CD4-positive, alpha-beta T cell treated with Interleukin-6 at 100 ng/mL for 8 hours (primary cell): ENCODE measurements at places on chromosomes 12 and 14.
A peak's percentile ranks its signal among the peaks of the same experiment; 100 is the strongest.

GRCh38 chr12:114685869-114686268 is 1.9 kb upstream of the TBX3 start:
- no peak for DNase-seq

DNA sequence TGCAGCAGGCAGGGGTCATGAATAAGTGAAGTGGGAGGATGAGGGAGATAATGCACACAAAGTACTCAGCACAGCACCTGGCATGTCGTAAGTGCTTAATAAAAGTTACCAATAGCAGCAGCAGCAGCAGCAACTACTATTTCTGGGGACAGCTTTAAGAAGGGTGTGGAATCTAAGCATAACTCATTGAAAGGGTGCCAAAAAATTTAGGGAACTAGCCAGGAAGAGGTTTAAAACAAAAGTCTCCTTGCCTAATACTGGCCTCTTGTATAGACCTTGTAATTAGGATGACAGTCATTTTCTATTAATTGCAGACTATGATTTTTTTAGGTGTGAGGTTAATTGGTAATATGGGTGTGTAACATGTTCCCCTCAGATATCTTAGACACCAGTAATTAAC is 179.9 kb downstream of the PTPN11 start:
- DNase-seq = no peak

- DNase-seq = no peak
Measured at GRCh38 chr14:32399920-32400319, 70.8 kb downstream of the AKAP6 start.

DNA sequence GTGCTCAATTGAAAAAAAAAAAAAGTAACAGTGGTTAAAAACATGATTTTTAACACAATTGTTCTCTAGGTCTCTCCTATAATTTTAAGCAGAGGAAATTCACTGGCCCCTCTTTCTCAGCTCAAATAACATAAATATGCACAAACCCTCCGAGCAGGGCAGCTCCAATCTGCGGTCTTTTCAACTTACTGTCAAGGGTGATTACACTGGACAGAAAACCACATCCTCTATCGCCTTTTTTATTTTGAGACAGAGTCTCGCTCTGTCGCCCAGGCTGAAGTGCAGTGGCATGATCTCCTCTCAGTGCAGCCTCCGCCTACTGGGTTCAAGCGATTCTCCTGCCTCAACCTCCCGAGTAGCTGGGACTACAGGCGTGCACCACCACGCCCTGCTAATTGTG is 16.5 kb upstream of the GABARAPL1 start:
- DNase-seq = no peak

DNA sequence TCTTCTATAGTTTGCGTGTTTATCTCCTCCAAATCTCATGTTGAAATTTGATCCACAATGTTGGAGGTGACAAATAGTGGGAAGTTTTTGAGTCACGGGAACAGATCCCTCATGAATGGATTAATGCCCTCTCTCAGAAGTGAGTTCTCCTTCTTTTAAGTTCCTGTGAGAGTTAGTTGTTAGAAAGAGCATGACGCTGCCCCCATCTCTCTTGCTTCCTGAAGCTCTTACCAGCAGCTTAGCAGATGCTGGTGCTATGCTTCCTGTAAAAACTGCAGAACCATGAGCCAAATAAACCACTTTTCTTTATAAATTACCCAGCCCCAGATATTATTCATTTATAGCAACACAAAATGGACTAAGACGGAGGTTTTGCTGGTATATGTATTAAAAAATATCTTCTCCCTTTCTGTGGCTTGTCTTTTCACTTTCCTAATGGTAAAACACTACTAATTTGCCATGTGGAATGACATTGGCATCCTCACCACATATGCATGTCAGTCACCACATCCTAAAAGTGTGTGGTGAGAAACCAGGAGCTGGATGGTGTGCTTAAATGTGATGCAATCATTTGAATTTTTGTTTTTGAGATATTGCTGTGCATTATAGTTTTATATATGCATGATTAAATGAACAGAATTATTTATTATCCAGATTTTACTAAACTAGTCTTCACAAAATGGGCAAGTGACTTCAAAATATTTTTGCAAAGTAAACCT is 449.3 kb downstream of the ADAMTS20 start:
- no peak for DNase-seq

GRCh38 chr12:20044846-20045245 is 323.5 kb upstream of the PDE3A start:
- DNase-seq = no peak

GRCh38 chr12:121334513-121335343 is 17.5 kb downstream of the ANAPC5 start:
- DNase-seq = peak; percentile 59

- DNase-seq = no peak
Measured at GRCh38 chr14:99064262-99064954, 207.6 kb downstream of the BCL11B start.

- DNase-seq = no peak
Measured at GRCh38 chr12:125435871-125436270, 370.6 kb downstream of the AACS start.

DNA sequence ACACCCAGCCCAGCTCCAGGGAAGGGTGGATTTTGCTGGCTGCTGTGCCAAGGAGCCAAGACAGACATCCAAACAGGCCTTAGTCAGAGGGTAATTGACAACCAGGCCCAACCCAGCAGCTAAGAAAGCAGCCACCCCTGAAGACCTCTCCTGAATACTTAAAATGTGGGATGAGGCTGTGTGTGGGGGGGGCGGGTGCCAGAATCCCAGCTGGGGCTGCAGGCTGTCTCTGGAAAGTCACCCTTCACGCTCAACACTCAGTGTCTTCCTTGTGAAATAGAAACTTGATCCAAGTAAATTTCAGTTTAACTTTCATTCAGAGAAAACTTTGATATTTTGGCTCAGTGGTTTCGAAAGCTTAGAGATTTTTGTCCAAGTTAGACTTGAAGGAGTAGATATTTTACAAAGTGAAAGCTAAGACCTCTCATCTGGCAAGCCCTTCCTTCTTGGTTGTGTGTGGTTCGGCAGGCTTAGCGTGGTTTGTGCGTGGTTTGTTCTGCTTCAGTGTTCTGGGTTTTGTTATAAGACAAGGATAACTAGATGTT is 5.1 kb downstream of the PAPLN start:
- DNase-seq = no peak
